Lung (tissue), 17 donors: ENCODE measurements at places on chromosomes 2 and 18. TPM values are rescaled to one million over a fixed set of nuclear protein-coding genes. Genes with fewer than 3 reads are reported as not detected.

DNA sequence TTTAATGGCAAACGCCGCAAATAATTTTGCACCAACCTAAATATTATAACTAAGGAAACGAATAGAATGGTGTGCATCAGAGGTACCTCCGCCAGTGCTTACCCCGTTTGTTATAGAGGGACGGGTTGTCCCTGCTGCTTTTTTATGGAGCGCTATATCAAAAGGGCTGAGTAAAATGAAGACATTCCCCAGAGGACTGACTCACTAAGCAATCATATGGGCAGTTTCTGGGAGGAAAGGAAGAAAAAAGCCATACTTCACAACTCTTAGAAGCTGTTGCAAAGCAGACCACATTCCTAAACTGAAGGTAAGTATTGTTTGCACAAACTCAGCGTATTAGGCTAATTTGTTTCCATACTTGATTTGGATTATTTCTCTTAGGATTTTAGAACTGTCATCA is 12.9 kb downstream of the ID2 start:
- DNase-seq, result no peak

SATB2 gene
- 3.7 TPM for total RNA-seq

DQX1 gene
- total RNA-seq, result not detected

GPR45 gene
- total RNA-seq, result not detected

BCL2 gene
- 30.9 TPM for total RNA-seq

IL37 gene
- not detected for total RNA-seq
